ENCODE measurements at places on chromosomes 12 and 14. TPM values are rescaled to one million over a fixed set of nuclear protein-coding genes. Genes with fewer than 3 reads are reported as not detected.

Gene VWF
- 0.26 TPM for total RNA-seq

DNA sequence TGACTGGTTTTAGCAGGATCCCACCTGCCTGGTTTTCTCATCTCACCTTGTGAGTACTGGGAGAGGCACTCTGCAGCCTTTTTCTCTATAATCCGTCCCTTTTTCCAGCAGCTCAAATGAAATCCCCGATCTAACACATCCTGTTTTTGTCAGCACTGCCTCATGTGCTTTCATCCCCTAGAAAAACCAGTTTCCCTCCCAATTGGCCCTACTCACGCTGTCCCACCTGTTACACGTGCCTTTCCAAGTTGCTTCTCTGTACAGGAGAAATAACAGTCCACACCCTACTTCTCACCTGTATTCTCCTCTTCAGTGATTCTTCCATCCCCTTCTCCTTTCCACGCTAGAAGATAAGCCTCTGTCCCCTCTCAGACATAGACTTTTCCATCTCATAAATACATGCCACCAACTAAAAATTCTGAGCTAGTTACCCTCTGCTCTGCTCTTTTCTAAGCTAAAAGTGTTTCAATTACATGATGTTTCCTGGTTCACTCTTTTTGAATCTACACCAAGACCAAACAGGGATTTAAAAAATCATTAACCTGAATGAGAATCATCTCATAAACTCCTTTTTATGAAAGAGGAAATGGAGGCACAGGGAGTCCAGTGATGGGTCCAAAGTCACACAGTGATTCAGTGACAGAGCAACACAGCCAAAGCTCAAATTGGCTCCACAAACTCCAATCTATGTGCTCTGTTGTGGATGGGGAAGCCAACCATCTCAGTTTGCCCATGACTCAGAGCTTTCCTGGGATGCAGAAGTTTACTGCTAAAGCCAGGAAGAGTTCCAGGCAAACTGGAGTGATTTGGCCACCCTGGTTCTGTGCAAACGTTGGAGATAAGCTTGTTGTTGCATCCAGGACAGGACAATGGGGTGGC, 240.0 kb upstream of the TMEM132C start:
- DNase-seq: no peak

GRCh38 chr12:23550753-23551152, 398.7 kb downstream of the SOX5 start:
- DNase-seq: no peak

- DNase-seq: no peak
These were observed 5.0 kb downstream of the CARMIL3 start for GRCh38 chr14:24056800-24057184.

- DNase-seq: no peak
These were observed 8.5 kb upstream of the SERPINA12 start for GRCh38 chr14:94517641-94518257.

Data from fibroblast of lung (primary cell).